ENCODE measurements at places on chromosomes 2 and 18.

GRCh38 chr2:194826241-194826640, 830.8 kb upstream of the SLC39A10 start:
- DNase-seq = no peak

DNA sequence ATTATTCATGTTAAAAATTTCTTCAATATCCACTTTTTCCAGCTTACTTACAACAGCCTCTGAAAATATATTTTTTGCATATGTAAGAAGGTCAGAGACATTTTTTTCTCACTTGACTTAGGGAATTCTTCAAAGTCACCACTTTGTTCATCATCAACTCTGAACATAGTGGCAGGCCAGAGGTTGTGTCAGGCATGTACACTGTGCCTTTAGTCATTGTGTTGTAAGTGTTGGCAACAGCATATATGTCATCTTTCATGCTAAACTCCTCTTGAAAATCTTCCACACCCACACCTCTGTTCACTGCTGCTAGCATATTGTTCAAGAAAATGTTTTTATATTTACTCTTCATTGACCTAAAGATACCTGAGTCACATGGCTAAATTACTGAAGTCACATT, 52.2 kb upstream of the ACVR1 start:
- no peak for DNase-seq

DNA sequence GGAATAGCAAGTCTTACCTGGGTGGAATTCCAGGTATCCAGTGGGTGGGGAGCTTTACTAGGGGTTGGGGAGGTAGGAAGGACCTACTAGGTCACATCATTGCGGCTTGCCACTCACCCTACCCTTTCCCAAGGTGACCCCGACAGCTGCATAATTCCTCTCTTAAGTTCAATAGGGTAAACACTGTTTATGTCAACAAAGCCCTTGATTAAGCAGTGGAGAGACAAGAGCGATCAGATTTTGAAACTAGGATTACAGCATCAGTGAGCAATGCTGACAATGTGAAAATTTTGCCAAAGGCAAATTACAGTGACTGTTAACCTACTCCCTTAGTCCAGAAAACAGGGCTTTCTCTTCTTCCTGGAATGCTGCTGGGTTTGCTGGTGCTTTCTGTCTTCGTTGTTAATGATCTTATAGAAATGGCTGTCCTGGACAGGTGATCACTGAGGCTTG, 14.5 kb downstream of the SLC19A3 start:
- no peak for DNase-seq

GRCh38 chr2:65876114-65876513, 443.7 kb upstream of the SPRED2 start:
- no peak for DNase-seq

DNA sequence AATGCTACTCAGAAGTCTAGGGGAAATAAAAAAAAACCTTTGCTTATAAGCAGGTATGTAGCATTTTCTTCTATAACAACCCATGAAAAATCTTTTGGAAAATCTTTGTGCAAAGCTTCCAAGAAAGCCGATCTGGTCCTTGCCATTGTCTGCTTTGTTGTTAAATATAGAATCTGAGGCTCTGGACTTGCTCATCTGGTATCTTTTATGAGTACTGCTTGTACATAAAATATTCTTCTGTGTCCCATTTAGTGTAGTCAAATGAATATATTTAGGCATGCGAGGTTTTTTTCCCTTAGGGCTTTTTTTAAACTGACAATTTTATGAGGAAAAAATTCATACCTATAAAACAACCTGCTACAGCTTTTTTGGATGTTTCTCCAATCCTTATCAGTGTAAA, 45.0 kb upstream of the RMND5A start:
- no peak for DNase-seq

GRCh38 chr18:8943900-8944870, 158.3 kb upstream of the NDUFV2 start:
- no peak for DNase-seq

DNA sequence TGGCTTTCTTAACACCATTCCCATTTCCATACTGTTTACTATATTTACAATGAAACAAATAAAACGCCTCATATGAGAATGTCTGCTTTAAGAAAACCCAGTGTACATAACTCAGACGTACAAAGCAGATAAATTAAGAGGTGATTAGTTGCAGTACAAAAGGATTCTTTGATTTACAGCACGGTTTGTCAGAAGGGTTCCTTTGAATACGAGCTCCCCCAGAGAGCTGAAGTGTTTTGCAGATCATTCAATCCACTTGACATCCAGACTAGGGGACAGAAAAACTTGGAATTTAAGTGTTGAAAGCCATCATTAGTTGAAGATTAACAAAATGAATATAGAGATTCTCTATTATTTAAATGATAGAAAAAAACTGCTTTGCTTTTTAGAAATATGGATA, 72.5 kb downstream of the RAPGEF4 start:
- DNase-seq = no peak

- DNase-seq = peak; percentile 29
These were observed 15.0 kb upstream of the ELOA2 start for GRCh38 chr18:47050468-47050867.

DNA sequence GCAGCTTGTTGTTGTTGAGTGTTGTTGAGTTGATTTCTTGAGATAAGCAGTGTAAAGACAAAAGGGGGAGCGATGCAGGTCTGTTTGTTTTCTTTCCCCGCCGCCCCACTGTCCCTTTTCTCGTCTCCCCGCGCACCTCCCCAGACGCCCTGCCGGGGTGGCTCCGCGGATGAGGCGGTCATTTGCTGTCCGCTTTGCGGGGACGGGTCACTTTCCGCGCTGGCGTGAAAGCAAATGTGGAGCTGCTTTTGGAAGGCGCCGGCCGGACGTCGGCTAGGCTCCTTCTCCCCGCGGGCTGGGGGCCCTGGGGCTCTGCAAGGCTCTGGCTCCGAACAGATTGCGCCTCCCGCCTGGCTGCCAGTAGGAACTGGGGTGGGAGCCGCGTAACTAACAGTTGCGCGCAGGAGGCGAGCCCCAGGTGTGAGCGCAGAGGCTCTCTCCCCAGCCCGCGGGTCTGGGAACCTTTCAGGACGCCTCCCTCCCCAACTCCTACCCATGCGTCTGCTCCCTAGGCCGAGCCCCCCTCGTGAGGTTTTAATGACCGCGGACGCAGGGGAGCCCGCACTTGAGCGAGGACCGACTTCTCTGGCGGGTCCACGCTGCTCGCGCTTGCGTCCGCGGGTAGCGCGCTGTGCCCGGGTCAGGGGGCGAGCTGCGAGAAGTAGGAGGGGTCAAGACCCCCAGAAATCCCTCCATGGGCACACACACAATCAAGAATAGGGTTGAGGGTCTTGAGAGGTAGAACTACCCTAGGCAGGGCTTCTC, 146.6 kb downstream of the MEIS1 start:
- DNase-seq = no peak

DNA sequence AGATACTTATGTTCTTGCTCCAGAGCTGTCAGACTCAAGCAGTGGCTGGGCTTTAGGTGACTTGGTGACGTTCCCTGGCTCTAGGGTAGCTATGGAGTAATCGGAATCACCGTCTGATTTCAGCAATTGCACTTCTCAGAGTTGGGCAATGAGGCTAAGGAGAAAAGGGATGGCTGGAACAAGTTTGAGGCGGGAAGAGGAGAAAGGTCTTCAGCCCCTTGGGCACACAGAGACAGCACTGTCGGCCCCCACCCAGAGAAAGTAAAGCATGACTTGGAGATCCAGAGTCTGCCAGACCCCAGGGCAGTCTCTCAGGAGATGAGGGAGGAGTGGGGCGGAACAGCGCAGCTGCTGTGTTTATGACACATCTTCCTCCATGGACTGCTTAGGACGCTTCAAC, 114.5 kb downstream of the KLHL29 start:
- DNase-seq = no peak

DNA sequence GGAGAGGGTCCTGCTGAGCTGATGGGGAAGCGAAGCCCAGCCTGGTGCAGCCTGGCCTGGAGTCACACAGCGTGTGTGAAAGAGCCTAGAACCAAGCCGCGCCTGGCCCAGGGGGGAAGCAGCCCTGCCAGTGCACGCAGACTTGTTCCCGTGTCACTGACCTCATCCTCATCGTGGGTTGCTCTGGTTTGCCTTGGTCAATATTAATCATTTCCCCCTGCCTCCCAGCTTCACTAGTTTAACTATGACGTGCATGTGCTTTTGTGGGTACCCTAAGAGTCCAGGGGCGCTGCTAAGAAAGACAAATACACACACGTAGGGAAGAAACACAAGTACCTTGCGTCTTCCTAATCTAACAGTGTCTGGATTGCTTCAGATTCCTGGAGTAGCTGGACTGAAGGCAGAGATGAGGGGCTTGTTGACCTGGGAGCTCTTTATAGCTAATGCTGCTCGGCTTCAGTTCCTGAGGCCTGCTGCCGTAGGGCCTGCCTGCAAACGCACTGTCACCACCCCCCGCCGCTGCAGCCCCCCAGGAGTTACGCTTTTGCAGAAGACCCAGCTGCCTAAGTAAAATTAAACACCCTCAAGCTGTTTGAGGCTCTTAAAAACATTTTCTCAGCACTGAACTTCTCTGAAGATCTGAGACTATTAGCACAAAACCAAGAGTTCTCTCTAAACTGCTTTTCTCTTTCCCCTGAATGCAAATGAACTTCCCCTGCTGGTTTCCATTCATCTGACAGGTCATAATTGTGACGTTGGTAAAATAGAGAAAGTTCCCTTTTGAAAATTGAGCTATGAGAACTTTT, 159.2 kb downstream of the FAM210A start:
- DNase-seq = no peak

- no peak for DNase-seq
These were observed 30.6 kb upstream of the CHRNA1 start for GRCh38 chr2:174794851-174795374.

GRCh38 chr18:24228667-24229041, 89.8 kb downstream of the CABYR start:
- DNase-seq = no peak

DNA sequence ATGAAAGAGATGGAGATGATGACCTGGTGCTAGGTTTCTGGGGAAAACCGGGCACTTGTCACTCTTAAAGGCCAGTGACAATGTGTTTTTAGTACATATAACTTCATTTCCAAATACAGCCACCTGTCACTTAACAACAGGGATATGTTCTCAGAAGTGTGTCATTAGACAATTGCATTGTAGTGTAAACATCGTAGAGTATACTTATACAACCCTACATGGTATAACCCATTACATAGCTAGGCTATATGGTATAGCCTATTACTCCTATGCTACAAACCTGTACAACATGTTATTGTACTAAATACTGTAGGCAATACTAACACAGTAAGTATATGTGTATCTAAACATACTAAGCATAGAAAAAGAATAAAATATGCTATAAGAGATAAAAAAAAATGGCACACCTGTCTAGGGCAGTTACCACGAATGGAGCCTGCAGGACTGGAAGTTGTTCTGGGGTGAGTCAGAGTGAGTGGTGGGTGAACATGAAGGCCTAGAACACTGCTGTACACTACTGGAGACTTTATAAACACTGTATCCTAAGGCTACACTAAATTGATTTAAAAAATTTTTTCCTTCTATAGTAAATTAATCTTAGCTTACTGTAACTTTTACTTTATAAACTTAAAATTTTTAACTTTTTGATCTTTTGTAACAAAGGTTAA, 123.2 kb downstream of the THADA start:
- no peak for DNase-seq

GRCh38 chr2:148599109-148599991, 45.2 kb upstream of the EPC2 start:
- DNase-seq = no peak

- no peak for DNase-seq
These were observed 662.6 kb upstream of the ACVR2A start for GRCh38 chr2:147182260-147182659.

DNA sequence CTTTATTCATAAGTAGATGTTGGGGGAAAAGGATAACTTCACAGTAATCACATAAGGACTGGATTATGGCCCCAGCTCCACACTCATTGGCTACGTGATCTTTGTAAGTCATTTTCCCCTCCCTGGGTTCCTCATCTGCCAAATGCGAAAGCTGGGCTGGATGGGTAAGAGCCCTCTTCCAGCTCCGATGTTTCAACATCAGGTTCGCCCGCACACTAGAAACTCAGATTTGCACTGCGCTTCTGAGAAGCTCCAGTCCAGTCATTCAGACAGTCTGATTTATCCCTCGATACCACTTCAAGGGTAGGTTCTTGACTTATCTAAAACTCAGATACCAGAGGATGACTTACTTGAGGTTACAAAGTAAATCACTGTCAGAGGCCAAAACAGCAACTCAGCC, 31.0 kb upstream of the RMDN2 start:
- no peak for DNase-seq

GRCh38 chr2:58006256-58006951, 40.2 kb upstream of the VRK2 start:
- DNase-seq = no peak

GRCh38 chr2:197929008-197929885, 124.9 kb downstream of the PLCL1 start:
- DNase-seq = no peak

GRCh38 chr2:96554293-96555145, 18.0 kb downstream of the ARID5A start:
- DNase-seq = peak; percentile 46

- no peak for DNase-seq
These were observed 6.5 kb upstream of the LGALSL start for GRCh38 chr2:64447317-64448040.

DNA sequence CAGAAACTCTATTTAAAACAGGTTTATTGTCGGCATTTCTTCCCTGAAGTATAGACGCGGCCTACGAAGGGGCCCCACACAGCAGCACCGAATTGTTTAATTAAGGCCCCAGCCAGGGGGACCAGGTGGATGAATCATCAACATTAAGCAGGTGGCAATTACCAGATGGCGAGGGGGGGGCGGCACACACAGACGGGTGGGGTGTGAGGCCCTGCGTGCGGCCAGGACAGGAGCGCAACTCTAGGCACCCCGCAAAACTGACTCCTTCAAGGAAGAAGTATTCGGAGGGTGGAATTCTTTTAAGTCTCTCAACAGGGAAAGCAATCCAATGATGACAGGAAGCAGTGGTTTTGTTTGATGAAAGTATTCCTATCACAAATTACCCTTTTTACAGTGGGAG, 830.4 kb downstream of the GALR1 start:
- DNase-seq = no peak

- peak; percentile 11 for DNase-seq
These were observed 160.9 kb downstream of the ZEB2 start for GRCh38 chr2:144358979-144359541.

DNA sequence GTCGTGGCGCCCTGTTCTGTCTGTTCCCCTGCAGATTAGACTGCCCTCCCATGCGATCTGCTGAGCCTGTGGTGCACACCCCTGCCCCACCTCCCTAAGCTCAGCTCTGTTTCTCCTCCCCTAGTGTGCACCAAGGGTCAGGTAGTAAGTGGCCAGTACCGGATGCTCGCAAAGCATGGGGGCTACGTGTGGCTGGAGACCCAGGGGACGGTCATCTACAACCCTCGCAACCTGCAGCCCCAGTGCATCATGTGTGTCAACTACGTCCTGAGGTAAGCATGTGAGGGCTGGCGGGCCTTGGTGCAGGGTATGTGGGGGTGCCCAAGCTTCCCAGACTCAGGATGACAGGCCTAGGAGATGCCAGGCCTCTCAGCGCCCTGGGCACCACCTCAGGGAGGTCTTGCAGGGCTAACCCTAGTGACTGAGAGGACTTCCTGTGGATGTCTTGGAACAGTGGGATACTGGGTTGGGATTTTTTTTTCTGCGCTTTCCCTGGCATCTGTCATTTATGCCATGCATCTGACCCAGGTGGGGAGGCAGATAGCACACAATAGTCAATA, 78.4 kb downstream of the EPAS1 start:
- DNase-seq = no peak

Data from NCI-H460 (cell line).